ENCODE measurements at places on chromosomes 2 and 18. TPM values are rescaled to one million over a fixed set of nuclear protein-coding genes. Genes with fewer than 3 reads are reported as not detected.

ANKRD36C gene
- 7.5 TPM for total RNA-seq

DNER gene
- 0.65 TPM for total RNA-seq

IDH1 gene
- total RNA-seq, result 52.2 TPM

TTN gene
- under 0.01 TPM for total RNA-seq

ASB18 gene
- total RNA-seq, result not detected

KLF7 gene
- 26.6 TPM for total RNA-seq

TMEM18 gene
- total RNA-seq, result 12.4 TPM

KIF5C gene
- 0.33 TPM for total RNA-seq

CCBE1 gene
- 14.0 TPM for total RNA-seq

NPC1 gene
- total RNA-seq, result 84.3 TPM

TNP1 gene
- total RNA-seq, result not detected

AGXT gene
- total RNA-seq, result not detected

CKAP2L gene
- total RNA-seq, result 0.63 TPM

CRYBA2 gene
- total RNA-seq, result not detected

TGFA gene
- 7.2 TPM for total RNA-seq

SNORC gene
- total RNA-seq, result not detected

NYAP2 gene
- not detected for total RNA-seq

All from mesangial cell (primary cell).